ENCODE measurements at places on chromosomes 2 and 18.

DNA sequence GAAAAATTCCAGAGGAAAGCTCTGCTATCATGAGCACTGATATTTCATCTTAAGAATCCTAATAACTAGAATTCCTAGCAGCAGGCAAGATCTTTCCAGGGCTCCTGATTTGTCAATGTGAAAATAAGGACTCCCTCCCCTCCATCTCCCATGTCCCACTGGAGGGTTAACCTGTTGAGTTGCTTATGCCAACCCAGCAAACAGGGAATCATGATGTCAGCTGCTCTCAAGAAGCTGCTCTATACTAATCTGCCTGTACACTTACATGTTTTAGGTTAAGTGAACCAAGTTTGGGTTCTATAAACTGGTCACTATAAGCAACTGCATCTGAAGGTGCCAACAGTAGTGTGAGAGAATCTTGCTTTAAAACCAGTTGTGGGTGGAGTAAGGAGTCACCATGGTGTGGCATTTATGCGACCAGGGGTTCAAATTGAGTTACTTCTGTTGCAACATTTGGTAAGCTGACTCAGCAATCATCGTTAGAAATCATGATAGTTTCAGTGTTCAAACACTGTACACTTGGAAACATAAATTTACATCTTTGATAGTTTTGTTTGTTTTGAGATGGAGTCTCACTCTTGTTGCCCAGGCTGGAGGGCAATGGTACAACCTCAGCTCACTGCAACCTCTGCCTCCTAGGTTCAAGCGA, 53.4 kb downstream of the STK25 start:
- no peak for DNase-seq

DNA sequence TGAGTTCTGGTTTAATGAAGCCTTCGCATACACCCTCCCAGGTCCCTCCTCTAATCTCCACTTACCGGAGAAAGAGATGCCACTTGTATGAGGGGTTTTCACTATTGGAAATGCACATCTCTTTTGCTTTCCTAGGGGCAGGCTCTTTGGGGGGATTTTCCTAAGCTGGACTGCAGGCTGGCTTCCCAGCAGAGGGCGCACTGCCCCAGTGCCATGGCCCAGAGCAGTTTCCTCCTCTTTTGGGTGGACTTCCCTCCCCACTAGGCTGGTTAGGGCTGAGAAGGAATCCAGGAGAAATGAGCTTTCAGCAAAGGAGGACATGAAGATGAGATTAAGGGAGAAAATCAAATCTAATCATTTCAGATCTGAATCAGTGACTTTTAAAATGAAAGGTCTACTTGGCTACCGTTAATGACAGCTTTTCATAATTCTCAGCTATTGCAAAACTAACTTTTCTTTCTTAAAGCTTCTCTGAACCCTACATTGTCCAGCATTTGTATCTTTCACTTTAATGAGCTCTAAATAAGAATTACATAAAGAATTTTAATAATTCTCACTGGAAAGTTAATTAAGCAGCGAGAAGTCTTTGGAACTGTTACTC, 784.1 kb upstream of the FANCL start:
- peak; percentile 23 for DNase-seq

- peak; percentile 4 for DNase-seq
These were observed 113.9 kb downstream of the HNMT start for GRCh38 chr2:138078153-138078552.

DNA sequence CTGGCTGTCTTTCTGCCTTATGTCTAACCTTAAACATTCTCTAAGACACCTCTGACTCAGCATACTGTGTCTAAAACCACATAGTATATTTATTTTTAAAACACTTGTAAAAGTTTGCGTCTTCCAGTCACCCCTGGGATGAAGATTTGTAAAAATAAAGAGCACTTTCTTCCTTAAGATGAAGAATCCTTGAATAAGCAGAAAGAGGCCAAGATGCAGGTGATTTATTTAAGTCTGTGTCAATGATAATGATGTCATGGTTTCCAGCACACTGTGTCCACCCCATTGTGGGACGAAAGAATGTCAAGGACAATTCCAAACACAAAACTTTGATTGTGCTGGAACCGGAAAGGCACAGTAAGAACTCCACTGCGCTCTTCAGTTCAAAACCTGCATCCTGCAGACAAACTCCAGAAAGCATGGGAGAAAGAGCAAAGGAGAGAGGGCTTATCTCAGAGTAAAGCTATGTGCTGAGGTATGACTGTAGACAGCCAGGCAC, 92.9 kb downstream of the ZEB2 start:
- no peak for DNase-seq

- no peak for DNase-seq
These were observed 27.6 kb upstream of the SOCS6 start for GRCh38 chr18:70261141-70261788.

DNA sequence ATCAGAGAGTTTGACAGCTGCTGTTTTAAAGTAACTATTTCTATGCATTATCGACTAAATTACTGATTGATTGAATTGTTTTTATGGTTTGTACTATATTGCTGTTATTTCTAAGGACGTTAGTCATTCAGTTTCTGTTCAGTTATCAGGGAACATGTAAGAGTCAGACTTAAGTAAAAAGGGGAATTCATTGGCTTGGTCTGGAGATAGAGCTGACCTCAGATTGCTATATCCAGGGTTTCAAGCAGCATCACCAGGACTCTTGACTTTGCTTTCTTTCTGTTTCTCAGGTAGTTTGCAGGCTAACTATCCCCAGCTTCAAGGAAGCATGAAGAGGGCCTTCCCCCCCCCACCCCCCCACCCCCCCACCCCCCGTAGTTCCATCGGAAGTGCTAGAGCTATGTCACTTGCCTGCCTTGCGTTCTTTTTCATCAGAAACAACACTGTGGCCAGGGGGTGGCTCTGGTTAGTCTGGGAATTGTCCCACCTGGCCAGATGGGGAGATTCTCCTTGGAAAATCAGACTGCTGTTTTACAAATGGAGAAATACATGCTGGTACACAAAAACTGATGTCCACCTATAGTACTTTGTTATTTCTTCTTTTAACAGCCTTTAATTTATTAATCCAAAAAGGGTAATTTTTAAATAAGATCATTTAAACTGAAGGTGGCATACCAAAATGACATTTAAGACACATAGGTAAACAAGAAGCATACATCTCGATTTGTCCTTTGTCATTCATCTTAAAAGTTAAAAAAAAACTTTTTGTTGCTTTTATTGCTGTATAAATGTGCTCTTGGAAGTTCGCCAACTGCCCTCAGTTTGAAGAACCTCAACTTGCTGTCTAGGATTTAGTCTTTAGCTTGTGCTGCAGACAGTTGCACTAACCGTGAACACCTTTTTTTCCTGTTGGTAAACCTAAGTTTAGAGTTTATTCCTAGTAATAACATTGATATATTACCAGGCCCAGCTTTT, 9.4 kb downstream of the SMAD4 start:
- no peak for DNase-seq

DNA sequence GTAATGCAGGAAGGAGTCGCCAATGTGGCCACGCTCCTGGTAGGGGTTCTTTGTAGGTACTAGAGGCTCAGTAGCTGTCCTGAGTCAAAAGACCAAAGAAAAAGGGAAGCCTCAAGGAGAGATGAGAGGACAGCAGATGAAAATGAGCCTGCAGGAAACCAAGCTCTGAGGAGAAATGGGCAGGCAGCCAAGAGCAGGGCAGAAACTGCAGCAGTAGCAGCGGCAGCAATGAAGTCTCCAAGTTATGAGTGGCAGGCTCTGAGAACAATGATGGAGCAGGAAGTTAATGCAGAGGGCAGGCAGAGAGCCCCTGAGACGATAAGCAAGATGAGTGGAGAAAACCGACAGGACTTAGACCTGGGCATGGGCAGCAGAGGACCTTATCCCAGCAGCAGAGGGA, 48.2 kb upstream of the TMEM200C start:
- no peak for DNase-seq

GRCh38 chr2:2581331-2582159, 250.5 kb upstream of the MYT1L start:
- DNase-seq = no peak

- DNase-seq = no peak
These were observed 4.0 kb upstream of the SLC11A1 start for GRCh38 chr2:218378053-218378452.

DNA sequence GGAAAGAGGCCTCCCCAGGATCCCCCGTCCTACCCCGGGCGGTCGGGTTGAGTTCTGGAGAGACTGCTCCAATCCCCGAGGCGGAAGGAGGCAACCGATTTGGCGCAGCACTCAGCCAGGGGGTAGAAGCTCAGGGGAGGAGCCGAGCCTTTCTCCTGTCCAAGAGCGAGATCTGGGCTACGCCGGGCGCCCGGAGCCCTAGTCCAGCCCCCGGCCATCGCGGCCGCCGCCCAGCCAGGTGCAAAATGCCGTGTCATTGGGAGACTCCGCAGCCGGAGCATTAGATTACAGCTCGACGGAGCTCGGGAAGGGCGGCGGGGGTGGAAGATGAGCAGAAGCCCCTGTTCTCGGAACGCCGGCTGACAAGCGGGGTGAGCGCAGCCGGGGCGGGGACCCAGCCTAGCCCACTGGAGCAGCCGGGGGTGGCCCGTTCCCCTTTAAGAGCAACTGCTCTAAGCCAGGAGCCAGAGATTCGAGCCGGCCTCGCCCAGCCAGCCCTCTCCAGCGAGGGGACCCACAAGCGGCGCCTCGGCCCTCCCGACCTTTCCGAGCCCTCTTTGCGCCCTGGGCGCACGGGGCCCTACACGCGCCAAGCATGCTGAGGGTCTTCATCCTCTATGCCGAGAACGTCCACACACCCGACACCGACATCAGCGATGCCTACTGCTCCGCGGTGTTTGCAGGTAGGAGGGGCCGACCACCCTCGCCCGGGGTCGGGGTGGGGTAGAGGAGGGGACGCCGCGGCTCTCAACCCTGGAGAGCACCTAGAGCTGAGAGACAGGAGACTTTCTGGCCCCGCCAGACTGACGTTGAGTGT, at the start of gene DYSF:
Gene DYSF (plus strand): TSS at position 158 of the 817 bp plus-strand sequence.
- peak; percentile 46 for DNase-seq

GRCh38 chr2:82120654-82121053, 1816.1 kb upstream of the LRRTM1 start:
- DNase-seq = no peak

GRCh38 chr2:121790276-121790956, 35.0 kb downstream of the TSN start:
- DNase-seq = no peak

- no peak for DNase-seq
These were observed 141.3 kb upstream of the AGAP1 start for GRCh38 chr2:235352541-235352940.

- no peak for DNase-seq
These were observed 103.8 kb upstream of the NDUFV2 start for GRCh38 chr18:8998481-8999217.

- no peak for DNase-seq
These were observed 164.4 kb downstream of the UPP2 start for GRCh38 chr2:158266111-158266510.

DNA sequence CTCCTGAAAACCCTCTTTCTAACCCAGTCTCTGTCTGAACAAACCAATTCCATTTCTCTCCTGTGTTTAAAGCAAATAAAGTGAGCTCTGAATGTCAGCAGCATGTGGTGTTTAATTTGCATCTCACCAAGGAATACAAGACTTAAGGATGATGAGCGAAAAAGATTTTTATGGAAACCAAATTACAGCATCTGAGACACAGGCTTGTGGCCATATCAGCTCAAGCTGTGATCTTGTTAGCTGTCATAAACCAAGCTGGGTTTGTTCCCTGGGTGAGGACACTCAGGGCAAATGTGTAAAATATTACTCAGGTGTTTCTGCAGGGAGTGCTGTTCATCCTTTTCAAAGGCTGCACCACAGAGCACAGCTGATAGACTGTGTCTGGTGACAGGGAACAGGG, 129.3 kb upstream of the REV1 start:
- DNase-seq = no peak

- no peak for DNase-seq
These were observed 465.0 kb downstream of the NR4A2 start for GRCh38 chr2:155867564-155867963.

- no peak for DNase-seq
These were observed 44.2 kb upstream of the SPTBN1 start for GRCh38 chr2:54411801-54412354.

DNA sequence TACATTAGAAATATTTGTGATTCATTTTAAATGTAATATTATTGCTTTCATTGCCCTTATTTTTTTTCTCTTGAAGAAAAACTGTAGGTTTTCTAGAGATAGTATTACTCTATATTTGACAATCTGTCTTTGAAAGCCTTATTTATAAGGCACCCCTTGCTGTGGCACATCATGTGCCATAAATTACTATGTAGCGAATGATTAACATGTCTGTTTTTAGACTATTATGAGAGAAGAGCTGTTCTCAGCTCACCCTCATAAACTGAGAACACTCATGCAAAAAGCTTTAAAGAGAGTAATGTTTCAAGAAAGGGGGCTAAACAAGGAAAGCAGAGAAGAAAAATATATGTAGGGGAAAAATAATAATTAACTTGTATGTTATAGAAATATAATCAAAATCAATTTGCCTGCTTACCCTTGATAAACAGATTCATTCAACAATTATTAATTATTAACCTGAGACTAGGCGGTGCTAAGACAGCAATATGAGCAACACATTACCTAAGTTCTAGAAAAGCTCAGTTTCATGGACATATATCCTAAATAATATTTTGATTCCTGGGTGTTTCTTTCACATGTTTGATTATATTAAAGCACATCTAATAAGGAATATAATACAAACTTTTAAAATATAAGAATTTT, 69.0 kb downstream of the RAB3GAP1 start:
- no peak for DNase-seq

GRCh38 chr2:21452263-21452662, 328.5 kb downstream of the TDRD15 start:
- no peak for DNase-seq

GRCh38 chr2:85577386-85578242, at the start of gene VAMP8:
Gene VAMP8 (plus strand): TSS chr2:85577586. CDS start chr2:85577647, 61 bp downstream.
- DNase-seq = no peak

DNA sequence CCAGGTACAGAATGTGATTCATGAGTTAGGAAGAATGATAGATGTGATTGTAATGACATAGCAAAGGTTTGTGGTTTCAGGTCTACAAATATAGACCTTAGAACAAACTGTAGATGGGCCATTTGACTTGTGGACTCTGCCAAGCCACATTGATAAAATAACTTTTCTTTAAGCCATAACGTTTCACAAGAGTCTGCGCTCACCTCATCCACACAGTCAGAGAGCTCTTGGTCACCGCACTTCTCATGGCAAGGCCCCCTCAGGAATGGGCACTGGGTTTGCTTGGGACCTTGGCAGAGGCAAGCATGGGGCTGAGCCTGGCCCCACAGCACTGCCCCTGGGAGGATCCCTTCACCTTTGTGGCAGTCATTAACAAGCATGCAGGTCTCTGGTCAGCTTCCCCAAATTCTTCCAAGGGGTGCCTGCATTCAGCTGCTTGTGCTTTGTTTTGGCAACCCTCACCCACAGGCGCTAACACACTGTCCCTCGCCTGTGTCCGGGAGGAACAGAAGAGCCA, 14.0 kb downstream of the ARMC9 start:
- no peak for DNase-seq
